Suppressor macrophage treated with lipopolysaccharide for 4 hours (primary cell): ENCODE measurements at places on chromosomes 6 and 20.
A peak's percentile ranks its signal among the peaks of the same experiment; 100 is the strongest.

GRCh38 chr20:24942679-24943078 is 6.4 kb upstream of the CST7 start:
- DNase-seq, result no peak

- no peak for DNase-seq
Observed at GRCh38 chr6:144681334-144681733, 396.2 kb downstream of the UTRN start.

GRCh38 chr20:37903317-37904007 is 535 bp downstream of the VSTM2L start:
- no peak for DNase-seq

- no peak for DNase-seq
Observed at GRCh38 chr20:63172726-63173125, 43.2 kb downstream of the YTHDF1 start.

- DNase-seq, result no peak
Observed at GRCh38 chr20:37775200-37775599, 81.4 kb downstream of the CTNNBL1 start.

GRCh38 chr20:19992996-19993908 is 23.9 kb upstream of the NAA20 start:
- DNase-seq, result no peak

DNA sequence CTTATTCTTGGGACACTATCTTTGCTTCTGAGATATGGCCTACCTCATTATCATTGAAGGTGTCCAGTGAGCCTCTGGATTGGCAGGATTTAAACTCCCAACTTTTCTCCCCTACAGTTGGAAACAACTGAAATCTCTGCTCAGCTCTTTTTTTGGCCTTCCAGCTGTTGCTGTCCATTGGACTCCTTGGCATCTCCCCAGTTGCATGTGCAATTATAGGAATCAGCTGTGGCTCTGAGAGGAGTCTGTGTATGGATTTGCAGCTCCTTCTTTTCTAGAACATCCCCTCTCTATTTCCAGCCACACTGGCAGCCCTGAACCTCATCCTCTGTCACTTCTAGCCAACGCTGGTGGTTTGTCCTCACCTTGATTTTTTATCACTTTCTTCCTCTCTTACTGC is 21.2 kb downstream of the RAB22A start:
- DNase-seq, result no peak

DNA sequence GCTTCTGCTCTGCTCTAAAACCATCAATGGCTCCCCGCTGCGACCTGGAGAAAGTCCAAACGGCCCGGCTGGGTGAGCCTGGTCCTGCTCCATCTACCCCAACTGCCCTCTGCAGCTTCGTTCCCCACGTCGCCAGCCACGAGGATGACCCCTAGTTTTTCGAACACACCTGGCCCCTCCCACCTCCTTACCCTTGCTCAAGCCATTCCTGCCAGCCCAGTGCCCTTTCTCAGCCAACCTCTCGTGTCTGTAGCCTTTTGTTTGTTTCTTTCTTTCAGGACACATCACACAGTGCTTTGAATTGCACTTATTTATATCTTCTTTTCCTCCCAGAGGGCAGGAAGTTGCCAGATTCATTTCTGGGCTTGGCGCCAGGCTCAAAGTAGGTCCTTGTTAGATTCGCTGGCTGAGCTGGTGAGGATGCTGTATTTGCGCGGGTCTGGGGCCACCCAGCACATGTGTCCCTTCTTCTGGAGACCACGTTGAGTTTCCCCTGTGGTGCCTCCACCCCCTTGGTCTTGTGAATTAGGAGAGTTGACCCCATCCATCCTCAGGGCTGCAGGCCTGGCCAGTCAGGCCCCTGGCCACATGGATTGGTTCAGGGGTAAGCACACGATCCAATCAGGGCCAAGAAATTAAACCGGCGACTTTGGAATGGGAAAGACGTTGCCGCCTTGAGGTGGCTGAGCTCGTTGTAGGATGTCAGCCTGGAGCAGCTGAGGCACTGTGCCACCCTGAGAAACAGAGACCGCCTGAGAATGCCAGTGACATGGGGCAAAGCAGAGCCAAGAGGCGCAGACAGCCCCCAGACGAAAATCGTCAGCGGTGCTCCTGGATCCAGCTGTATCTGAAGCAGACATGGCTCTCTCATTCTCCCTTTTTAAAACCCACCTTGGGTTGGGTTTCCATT is 156.0 kb downstream of the CEBPB start:
- peak; percentile 60 for DNase-seq

GRCh38 chr20:13870170-13870748 is 85.4 kb downstream of the NDUFAF5 start:
- DNase-seq, result peak; percentile 21

DNA sequence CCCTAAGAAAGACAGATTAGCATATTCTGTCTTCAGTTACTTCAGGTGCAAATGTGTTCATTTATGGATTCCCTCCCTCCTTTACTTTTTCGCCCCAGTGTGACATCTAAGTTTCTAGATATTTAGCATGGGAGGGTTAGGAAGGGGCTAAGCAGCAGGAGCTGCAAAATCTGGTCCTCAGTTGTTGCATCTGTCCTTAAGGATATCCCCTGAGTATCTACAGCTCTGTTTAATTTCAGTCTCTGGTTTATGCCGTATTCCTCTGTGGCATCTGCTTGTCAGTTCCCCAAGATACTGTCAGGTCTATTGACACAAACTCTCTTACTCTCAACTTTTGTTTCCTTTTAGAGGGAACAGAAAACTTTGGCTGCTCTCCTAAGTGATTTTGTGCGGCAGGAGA is 754.6 kb upstream of the MAP3K7 start:
- no peak for DNase-seq

GRCh38 chr6:16839631-16840179 is 78.4 kb upstream of the ATXN1 start:
- no peak for DNase-seq

DNA sequence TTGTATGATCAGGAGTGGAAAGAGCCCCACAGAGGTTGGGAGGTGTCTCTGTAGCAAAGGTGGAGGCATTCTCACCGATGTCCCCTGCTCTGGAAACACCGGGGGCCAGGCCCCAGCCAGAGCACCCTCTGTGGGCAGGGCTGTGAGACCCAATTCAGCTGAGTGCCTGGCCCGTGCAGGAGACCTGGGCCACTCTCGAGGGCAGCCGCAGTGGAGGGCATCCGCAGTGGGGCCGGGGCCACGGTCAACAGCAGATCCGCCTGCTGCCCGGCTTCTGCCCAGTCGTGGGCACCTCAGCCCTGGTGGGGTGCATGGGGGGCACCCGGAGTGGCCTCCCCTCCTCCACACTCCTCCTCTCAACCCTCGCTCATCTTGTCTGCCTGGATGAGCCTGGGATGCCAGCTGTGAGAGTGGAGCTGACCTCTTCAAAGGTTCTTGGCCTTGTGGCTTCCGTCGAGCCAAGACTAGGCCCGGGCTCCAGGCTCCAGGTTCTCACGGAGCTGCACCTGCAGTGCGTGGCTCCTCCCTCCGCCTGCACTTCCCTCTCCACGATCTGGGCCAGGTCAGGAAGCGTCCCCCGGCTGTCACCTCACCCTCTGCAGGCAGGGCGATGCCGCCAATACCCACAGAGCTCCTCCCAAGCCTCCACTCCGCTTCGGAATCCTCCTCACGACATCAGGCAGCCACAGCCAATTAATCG is 134.8 kb downstream of the TAF4 start:
- DNase-seq, result no peak

GRCh38 chr6:45808917-45809316 is 206.7 kb downstream of the CLIC5 start:
- DNase-seq, result no peak

DNA sequence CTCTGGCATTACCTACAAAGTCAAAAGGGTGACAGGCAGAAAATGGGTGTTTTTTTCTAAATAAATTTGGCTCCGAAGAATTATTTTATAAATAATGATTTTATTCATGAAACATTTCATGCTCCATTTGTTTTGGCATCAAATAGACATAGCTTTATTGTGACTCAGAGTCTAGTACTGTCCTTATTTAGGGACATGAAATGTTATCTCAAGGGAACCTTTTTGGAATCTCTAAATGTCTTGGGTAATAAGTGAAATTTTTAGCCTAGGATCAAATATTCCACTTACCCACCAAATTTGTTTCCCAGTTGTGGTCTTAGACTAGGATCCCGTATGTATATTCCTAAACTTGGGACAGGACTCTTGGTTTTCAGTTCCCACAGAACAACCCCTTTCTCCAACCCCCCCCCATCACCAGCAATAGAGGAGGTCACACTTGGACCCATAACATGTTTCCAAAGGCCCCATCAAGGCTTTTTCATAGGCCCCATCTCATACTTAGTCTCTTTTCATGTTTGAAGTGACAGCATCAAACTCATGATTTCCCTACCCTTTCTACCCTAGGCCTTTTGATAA is 81.8 kb downstream of the JAG1 start:
- DNase-seq, result no peak

GRCh38 chr20:9062066-9062465 is 6.8 kb upstream of the PLCB4 start:
- DNase-seq, result no peak

DNA sequence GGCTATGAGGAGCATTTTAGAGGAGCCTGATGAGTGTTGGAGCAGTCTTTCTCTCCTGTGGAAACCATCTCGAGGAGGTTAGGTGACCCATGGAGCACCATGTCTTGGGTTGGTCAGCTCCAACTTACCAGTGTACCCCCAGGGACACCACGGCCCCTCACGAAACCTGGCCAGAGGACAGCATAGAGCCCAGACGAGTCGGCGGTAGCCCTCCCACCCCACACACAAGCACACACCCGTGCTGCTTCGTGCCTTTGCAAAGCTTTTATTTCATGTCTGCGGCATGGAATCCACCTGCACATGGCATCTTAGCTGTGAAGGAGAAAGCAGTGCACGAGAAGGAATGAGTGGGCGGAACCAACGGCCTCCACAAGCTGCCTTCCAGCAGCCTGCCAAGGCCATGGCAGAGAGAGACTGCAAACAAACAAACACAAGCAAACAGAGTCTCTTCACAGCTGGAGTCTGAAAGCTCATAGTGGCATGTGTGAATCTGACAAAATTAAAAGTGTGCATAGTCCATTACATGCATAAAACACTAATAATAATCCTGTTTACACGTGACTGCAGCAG is 53.6 kb downstream of the EZR start:
- DNase-seq, result no peak
